Fibroblast of the aortic adventitia (primary cell): ENCODE measurements at places on chromosomes 2 and 18. TPM values are rescaled to one million over a fixed set of nuclear protein-coding genes. Genes with fewer than 3 reads are reported as not detected.

The UGT1A3 gene
- total RNA-seq: not detected in 2 replicates

DNA sequence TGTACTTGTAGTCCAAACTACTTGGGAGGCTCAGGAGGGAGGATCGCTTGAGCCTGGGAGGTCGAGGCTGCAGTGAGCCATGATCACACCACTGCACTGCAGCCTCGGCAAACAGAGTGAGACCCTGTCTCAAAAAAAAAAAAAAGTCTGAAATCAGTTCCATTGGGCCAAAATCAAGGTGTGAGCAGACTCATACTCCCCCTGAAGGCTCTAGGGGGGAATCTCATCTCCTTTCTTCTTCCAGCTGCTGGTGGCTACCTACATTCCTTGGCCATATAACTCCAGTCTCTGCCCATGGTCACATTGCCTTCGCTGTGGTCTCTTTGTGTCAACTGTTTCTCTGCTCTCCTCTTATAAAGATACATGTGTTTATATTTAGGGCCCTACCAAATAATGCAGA is 234.0 kb downstream of the LRRTM1 start:
- no peak for DNase-seq

DNA sequence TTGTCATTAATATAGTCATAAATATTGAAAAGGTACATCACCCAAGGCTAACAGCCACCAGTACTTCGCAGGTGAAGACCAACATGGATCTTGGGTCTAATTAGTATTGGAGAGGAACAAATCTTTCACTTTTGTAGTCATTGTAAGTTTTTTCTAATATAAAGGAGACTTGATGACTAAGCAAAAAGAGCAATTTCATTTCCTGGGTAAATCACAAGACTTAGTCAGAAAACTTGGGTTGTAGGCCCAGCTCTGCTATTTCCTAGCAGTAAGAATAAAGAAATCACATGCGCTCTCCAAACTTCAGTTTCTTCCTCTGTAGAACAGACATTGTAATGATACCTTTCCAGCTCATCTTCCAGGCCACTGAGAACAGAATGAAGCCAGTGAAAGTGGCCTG is 40.9 kb downstream of the NRP2 start:
- DNase-seq: peak; percentile 50

The ANKRD36C gene
- 69.1 and 94.5 TPM in 2 replicates for total RNA-seq

- DNase-seq: no peak
Observed at GRCh38 chr18:73232933-73233332, 365.1 kb upstream of the NETO1 start.

DNA sequence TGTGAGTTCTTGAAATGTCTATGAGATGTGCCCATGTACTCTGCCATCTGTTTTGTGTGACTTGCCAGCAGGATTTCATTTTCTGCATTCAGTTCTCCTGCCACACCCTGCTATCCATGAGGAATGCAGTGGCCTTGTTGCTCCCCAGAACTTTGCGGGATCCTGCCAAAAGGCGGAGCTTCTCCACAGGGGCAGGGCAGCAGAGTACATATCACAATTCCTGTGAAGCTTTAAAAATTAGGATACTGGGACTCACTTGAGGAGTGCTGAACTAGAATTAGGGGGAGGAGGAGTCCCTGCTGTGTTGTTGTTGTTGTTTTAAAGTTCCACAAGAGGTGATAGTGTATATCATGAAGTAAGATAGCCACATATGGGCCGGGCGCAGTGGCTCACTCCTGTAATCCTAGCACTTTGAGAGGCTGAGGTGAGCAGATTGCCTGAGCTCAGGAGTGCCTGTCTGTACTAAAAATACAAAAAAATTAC is 76.4 kb downstream of the TANC1 start:
- DNase-seq: peak; percentile 66

DNA sequence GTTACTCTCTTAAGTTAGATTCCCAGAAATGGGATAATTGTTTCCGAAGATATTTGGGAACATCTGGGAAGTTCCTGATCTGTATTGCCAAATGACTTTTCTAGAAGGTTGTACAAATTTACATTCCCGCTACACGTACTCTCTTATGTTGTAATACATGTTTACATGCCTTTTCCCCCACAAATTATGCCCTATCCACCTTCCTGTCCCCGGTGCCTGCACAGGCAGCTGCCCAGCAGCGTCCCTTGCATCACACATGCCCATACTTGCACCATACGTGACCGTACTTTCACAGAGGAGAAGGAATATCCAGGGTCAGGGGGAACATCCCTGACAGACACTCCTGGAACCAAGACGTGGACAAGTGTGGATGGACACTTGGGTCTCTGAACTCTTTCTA is 24.2 kb upstream of the KLF11 start:
- DNase-seq: no peak

The RGPD6 gene
- 34.9 and 45.0 TPM in 2 replicates for total RNA-seq

DNA sequence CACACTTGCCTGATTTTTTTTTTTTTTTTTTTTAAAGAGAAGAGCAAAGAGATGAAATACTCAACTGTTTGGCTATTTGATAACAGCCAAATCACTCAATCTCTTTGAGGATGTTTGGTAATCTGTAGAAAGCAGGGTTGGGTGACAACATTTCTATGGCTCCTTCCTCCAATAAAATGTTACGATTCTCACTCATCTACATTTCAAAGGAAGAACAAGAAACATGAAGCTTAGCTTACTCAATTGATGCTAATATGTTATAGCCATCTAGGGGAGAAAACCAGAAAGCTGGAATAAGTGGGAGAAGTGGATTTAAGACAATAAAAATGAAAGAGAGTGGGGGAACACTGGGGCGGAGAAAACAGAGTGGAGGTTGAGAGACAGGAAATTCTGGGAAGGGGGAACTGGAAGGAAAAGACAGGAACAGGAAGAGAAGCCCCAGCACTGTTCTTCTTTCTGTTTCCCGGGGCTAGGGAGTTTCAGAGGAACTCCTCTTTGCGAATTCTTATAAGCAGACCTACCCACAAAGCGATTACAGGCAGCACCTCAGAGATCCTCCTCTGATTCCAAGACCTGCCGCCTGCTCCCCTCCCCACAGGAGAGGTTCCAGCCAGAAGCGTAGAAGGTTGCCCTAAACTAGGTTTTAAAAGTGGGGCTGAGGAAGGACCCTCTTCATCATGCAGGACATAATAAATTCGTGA is 13.3 kb downstream of the ST3GAL5 start:
- no peak for DNase-seq

DNA sequence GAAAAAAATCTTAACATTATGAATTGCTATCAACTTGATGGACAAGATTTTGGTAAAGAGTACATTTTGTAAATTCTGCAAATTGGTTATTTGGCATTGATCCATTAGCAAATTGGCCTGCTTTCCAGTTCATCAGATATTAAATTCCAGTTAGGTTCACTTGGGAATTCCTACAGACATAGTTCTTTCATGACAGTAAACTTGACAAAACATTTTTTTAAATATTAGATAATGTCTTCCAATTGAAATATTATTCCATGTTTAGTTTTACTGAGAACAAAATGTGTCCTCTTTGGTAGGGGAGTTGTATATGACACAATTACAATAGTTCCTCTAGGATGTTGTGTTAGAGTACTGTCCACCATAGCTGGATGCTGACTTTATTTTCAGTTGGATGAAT is 141.9 kb downstream of the LCLAT1 start:
- peak; percentile 17 for DNase-seq

DNA sequence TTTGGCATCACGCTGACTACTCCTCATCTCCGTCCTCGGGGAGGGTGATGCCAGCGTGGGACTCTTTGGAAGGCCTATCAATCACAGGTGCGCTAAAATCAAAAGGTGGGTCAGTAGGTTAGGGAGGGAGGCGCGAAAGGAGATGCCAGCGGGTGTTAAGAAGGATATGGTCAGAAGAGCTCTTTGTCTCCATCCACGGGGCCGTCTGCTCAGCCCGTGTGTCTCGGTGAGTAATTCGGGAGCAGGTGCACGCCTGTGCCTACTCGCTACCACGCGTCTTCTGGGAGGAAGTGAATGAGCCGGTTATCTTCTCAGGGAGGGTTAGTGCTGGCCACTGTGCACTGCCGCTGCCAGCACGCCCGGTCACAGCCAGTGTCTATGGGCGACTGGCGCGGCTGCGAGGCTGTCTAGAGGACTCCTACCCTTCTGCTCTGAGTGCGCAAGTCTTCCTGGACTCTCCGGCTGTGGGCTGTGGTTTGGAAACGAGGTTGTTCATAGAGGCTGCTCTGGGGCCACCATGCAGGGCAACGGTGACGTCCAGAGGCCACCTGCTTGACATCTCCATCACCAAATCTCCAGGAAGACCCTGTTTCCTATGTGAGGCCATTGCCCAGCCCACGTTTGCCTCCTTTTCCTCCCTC is 153.4 kb downstream of the MBP start:
- DNase-seq: no peak

- peak; percentile 73 for DNase-seq
Observed at GRCh38 chr2:30272761-30273573, 41.6 kb downstream of the LBH start.

DNA sequence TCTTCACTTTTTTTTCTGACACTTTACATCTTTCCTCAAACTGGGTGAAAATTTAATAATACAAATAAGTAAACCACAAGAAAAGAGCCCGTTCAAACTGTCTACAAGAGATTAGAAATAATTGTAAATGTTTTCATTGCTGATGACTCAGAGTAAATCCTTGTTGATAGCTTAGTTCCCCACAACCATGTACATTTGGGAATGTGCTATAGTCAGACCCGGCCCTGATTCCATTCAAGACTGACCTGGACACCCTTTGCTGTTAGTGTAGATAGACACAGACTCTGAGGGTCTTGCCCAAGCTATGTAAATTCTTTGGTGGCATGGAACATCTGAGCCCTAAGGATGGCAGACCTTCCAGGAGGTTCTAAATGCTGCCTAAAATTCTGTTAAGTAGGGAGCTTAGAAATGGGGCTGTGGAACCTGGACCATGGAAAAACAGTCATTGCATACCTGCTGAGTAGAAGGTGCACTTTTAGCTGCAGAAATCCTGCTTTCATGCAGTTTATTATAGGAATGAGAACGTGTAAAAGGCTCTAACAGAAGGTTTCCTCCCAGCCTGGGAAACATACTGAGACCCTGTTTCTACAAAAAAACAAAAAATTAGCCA is 3.7 kb downstream of the MALT1 start:
- no peak for DNase-seq

DNA sequence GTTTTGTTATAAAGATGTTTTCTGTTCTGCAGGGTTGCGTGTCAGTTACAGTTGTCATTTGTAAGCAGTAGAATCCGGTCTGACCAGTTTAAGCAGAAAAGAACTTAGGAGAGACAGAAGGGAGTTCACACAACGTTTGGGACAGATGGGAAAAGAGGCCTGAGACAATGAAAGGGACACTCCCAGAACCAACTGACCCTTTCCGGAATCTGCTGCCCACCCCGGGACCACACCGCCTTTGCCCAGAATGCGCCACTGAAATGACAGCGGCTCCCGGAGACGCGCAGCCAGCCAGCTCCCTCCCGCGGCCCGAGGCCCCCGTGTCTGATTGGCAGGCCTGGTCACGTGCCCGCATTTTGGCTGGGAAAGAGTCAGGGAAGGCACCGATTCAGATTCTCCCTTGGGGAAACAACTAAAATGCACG is 244.6 kb downstream of the BCL2 start:
- peak; percentile 11 for DNase-seq

The LYG2 gene
- not detected in 2 replicates for total RNA-seq

The SPATA3 gene
- total RNA-seq: not detected in 2 replicates

DNA sequence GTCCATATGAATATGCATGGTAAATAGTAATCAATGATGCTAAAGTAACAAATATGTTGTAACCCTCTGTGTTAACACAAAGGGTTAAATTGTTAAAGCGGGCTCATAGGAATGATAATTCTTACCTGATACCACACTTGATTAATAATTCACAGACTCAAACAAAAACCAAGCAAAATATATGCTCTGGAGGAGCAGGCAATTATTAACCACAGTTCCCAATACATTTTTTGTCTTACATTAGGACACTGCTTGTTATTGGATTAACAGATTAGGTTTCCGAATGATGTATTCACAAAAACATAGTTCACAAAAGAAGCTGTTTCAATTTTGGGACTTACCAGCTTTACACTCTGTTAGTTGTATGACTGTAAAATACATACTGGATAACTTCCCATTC is 300.9 kb upstream of the LRRTM4 start:
- DNase-seq: no peak

The ANKRD36 gene
- 48.9 and 79.8 TPM in 2 replicates for total RNA-seq

The TUBA3E gene
- not detected in 2 replicates for total RNA-seq

DNA sequence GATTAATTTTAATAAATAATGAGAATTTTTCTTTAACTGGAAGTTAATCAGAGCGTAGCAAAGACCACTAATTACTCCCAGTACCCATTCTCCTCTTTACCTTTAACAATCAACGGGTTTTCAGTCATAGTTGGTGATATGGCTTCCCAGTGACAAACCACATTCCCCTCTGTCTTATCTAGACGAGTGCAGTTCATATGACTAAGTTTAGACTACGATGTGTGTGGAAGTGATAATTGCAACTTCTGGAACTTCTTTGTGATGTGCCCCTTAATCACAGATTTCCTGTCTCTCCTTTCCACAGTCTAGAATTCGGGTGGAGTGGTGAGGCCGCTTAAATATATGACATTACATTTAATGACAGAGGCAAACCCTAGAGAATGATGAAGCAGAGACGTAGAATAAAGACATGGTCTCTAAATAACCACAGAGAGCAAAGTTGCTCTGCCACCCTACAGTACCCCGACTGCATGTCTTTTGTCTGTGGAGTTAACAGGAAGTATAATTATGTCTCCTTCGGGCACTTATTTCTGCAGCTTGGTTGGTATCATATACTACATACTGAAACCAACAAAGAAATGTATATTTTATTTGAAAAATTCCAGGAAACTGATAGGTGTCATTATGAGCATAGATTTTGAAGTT is 693.3 kb upstream of the CDH7 start:
- no peak for DNase-seq

- no peak for DNase-seq
Observed at GRCh38 chr2:205822579-205822978, 140.3 kb downstream of the NRP2 start.

The TEX44 gene
- not detected in 2 replicates for total RNA-seq

The MC4R gene
- not detected in 2 replicates for total RNA-seq

The MDH1B gene
- 0.81 and 15.1 TPM in 2 replicates for total RNA-seq
